ENCODE measurements at places on chromosomes 2 and 18.

DNA sequence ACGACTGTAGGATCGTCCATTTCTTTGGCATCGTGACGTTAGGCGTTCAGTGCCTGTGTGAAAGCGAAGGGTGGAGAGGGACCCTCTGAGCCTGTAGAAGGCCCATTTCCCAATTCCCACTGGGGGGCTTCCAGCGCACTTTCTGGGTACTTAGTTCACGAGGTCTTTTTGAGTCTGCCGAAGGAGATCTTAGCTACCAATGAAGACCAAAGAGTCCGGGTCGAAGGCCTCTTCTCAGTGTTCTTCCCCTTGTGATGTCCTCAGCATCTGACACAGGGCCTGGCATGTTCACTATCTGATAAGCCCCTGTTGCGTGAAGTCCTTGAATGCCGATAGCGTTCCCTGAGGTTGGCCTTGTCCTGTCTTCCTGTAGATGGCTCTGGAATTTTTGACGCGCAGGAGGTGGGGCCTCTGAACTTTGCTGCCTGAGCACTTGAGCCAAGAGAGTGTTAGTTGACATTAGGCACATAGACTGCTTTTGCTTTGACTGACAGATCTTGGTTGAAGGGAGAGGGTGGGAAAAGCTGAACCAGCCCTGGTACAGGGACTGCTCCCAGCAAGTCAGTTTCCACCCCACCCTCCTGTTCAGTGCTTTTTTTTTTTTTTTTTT lies 52.8 kb downstream of the LDLRAD4 start:
- no peak for DNase-seq

DNA sequence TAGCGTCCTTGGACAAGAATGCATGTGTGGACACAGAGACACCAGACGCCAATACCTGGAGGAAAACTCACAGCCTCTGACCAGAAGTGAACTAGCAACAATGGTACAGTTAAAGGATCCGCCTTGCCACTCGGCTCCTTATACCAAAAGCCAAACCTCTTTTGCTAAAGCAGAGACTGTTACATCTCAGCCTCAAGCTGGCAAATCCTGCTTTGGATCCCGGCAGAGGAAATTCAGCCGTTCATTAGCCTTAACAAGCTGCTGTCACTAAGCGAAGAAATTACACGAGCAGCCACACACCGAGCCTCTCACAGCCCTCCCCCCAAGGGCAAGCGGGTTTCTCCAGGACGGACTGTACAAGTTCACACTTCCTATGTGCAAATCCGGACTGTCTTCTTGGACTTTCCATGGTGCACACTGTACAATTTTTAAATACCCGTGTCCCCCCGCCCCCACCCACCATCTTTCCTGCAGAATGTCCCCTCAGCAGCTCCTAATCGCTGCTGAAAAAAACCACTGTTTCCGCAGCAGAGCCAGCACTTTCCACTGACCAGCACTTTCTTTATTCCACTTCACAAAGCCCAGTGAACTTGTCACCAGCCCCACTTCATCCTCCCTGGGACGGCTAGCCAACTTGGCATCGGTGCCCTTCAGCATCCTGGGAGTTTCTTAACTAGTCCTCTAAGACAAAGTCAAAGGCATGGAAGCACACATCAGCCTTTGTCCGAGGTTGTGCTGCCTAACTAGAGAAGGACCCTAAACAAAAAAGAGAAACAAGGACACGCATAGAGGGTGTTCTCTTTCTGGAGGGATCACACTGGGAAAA lies 1.5 kb downstream of the KLF7 start:
- peak; percentile 14 for DNase-seq

GRCh38 chr2:232235716-232236115 lies 142.8 kb upstream of the ALPP start:
- DNase-seq, result no peak

GRCh38 chr18:77072566-77072965 lies 60.0 kb downstream of the MBP start:
- no peak for DNase-seq

GRCh38 chr2:157901325-157901724 lies 25.2 kb upstream of the ACVR1 start:
- no peak for DNase-seq

DNA sequence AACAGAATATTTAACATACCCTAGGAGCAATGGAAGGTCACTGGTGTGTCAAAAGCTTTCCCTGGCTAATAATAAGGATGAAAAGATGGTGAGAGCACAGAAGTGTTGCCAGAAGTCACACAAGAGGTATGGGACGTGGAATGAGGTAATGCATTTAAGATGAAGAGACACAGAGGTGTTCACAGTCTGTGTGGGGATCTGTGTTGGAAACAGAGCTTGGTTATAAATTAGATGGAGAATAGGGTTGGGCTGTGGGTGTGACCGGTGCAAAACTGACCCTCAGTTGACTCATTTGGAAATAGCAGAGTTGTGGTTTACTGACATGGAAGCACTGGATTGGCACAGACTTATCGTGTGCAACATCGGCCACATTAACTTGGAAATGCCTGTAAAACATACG lies 372.5 kb downstream of the SATB2 start:
- no peak for DNase-seq

DNA sequence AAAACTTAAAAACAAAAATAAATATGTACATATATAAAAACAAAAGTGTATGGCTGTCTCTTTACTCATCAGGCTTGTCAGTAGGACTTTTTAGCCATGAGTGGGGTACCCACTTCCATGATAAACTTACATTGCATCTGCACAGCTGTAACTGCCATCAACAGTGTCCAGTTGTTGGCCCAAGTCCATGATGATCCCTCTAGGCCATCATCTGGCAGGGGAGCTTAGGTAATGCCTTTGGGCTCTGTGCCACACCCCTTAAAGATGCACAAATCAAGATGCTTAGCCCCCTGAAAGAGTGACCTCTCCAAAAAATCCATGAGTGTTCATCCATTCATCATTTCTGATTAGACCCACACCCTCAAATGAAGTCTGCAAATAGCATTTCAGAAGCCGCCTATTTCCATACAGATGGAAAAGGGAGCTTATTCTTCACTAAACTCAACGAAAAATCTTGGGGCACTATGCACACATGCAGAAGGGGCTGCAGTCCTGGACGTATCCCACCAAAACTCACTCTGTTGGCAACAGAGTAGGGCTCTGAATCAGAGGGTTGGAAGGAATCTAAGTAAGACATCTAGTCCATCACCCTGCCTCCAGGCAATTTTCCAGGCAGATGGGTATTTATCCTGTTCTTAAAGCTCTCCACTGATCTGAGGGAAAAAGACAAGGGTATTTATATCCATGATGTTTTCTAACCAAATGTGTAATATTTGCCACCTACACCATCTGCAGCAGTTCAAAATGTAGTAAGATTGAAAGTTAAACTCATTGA lies 691.0 kb downstream of the ZEB2 start:
- no peak for DNase-seq

- DNase-seq, result no peak
Measured at GRCh38 chr2:159555651-159556392, 60.5 kb downstream of the BAZ2B start.

DNA sequence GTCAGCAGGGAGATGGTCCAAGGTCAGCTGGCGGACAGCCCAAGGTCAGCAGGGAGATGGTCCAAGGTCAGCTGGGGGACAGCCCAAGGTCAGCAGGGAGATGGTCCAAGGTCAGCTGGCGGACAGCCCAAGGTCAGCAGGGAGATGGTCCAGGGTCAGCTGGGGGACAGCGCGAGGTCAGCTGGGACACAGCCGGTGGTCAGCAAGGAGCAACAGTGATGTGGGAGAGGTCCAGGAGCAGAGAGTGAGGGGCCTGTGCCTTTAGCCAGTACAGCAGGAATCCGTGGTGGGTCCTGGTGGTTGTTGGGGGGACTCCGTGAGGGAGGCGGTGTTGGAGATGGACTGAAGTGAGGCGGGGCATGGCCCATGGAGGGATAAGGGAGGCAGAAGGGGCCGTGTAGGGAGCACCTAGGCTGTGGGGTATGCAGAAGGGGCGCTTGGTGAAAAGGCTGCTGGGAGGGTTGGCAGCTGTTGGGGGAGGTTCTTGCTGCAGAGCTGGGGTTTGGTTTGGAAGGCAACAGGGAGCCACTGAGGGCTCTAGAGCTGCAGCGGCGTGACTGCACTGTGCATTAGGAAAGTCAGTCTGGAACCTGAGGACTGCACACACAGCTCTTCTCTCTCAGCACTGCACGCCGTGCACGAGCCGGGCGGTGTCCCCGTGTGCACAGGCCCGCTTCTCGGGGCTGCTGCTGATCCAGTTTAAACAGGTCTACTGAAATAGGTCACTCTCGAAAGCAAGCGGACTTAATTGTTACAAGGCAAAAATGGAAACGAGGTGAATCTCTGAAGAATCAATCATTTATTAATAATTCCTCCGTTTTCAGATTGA lies 76.2 kb upstream of the HDAC4 start:
- no peak for DNase-seq

DNA sequence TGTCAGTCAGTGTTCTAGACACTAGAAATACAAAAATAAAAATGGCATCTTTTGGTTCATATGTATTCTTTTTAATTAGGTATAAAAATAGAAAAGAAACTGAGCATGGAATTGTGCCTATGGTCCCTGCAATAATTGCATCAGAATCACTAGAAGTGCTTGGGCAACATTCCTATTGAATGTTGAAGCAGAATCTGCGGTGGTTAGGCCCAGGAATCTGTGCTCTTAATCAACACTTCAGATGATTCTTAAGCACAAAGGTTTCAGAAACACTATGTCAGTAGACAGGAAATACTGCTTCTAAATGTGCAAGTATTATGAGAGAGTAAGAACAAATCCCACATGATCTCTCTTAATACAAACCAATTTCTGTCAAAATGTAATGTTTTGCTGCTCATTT lies 20.3 kb upstream of the RBBP8 start:
- no peak for DNase-seq

- no peak for DNase-seq
Measured at GRCh38 chr2:30272761-30273573, 41.6 kb downstream of the LBH start.

- DNase-seq, result no peak
Measured at GRCh38 chr2:55590810-55591440, 26.5 kb downstream of the PPP4R3B start.

GRCh38 chr2:236935083-236935482 lies 150.6 kb upstream of the COPS8 start:
- DNase-seq, result no peak

- DNase-seq, result no peak
Measured at GRCh38 chr18:12703664-12704063, 822 bp downstream of the PSMG2 start.

DNA sequence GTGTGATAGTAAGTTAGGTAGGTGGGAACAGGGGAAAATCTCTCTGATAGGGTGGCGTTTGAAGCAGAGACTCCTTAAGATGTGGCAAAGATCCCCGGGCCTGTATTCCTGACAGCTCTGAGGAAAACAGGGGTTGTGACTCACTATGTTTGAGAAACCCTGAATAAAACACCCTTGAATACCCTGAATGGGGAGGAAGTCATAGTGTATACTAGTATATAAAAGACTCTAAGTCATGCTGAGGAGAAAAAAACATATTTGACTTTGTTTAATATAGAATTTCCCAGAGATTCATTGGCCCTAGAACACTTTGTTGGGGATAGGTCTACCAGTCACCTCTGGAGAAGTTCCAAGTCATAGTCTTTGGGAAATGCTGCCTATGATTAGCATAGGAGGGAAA lies 590.9 kb downstream of the IRS1 start:
- no peak for DNase-seq

DNA sequence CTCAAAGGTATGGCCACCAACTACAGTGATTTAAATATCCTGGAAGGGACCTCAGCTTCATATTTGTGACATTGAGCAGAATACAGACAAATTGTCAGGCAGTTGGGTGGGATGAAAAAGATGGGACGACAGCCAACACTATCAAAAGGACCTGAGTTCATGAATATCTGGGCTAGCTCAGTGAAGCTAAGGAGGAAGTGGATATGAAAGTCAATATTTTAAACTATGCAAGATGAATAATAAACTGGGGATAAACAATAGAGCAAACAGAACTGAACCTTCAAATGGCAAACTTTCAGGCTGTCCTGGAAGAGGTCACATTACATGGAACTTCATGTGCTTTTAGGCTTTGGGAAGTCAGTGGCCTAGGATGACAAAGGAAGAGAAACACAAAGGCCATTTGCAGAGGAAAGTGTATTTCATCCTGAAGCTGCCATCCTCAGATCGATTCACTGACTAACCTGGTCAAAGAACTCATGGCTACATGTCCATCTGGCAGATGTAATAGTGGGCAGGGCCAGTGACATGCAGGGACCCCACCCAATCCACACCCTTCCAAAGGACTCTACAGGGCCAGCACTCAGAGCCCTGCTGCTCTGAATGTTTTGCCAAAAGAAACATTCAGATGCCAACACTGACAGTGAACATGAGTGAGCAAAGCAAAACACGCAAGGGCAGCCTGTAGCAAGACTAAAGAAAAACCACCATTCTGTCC lies 175.7 kb downstream of the ETAA1 start:
- no peak for DNase-seq

DNA sequence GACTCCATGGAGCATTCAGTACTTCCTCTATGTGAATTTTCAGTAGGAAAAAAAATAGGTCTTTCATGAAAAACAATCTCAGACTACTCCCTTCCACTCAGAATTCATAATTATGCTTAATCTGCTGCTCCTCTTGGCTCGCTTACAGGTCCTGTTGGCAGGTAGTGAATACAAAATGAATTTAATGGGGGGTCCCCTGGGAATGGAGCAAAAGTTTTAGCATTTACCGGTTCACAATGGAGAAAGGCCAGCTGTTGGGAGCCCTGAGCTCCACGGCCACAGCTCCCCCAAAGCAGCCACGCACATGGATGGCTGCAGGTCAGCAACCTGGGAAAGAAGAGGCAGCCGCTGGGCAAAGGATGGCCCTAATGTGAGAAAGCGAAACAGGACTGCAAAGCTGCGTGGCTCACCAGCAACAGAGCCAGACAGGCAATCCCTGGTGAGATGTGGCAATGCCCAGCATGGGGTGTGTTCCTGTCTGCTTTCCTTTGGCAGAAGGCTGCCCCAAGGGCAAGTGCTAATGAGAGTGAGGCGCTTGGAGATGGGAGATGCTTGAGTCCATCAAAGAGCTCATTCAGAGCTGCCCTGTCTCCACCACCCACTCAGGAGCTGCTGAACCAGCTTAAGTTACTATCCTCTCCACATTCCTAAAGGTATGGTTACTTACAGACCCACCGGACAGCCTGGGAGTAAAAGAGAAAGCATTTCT lies 447.4 kb downstream of the EPHA4 start:
- no peak for DNase-seq

DNA sequence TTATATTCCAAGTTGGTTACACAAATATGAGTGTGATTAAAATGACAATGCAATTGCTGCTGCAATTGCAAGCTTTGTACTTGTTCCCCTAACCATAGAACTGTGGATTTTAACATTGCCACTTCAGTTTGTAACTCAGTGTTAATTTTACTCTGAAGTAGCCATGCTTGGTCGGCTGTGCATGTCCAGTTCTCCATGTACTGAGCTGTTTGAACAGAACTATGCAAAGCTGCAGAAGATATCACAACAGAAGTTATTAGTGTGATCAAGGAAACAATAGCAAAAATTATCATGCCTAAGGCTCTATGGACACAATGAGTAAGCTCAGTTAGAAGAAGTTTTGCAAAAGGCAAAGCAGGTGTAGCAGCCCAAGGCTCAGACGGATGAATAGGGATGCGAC lies 45.3 kb downstream of the CXCR4 start:
- no peak for DNase-seq

- DNase-seq, result no peak
Measured at GRCh38 chr2:1538663-1539062, 125.4 kb downstream of the TPO start.

- DNase-seq, result no peak
Measured at GRCh38 chr18:12306752-12307700, 1.0 kb upstream of the TUBB6 start.

Data from stimulated activated CD8-positive, alpha-beta memory T cell treated with anti-CD3 and anti-CD28 coated beads, Interleukin-2, amount 100 ng/mL, for 1 hour (primary cell).